ENCODE measurements at places on chromosomes 2 and 18.

- peak; percentile 13 for DNase-seq
Measured at GRCh38 chr2:186780701-186781316, 68.2 kb downstream of the ZSWIM2 start.

GRCh38 chr2:8324164-8324856 is 357.5 kb upstream of the ID2 start:
- DNase-seq, result no peak

- no peak for DNase-seq
Measured at GRCh38 chr18:76613053-76613754, 118.2 kb upstream of the ZNF516 start.

DNA sequence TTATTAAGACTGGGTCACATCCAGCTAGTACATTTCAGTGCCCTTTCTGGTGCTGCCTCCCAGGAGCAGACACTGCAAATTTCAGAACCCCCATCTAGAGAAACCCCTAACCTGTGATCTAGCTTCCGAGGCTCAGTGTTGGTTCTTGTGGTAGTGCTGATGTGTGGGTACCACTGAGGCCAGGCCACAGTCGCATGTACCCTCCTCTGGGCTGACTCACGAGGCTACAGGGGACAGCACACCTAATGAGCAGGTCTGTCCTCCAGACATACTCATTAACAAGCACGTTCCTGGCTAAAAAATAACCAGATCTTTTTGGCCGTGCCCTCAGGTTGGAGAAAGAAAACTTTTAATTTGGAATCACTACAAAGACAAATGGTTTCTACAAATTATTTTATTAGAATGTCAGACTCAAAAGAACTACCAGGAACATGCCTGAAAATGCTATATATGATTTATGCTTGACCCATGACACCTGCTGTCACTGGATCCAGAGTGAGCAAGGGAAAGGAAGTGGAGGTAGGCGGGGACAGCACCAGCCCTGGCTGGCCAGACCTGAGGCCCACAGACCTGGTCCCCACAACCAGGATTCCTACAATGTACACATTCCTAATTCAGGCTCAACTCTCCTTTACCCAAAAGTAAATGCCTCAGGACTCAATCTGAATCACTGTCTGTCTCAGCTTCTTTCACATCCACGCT is 8.5 kb downstream of the CIAO1 start:
- DNase-seq, result no peak

DNA sequence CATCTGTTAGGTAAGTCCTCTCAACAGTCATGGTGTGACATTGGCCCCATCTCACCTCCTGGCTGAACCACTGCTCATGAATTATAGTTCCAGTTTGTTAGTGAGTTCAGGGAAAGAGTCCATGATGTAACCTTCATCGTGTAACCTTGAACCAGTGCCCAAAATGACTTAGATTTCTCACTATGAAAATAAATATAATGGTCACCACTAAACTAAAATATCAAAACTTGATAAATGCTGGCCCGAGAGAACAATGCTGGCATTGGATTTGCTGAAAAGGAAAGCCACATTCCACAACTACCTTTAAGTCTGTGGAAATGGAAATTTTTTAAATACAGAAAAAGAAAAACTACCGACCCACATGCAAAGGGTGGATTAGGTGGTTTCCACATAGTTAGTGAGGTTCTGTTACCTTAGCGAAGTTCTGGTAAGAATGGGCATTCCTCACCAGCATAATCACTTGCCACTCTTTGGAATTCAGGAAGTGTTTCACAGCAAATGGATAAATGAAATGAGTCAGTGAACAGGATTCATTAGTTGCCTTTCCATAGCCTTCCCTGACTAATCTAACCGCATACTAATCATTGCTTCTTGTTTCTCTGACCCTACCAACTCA is 133.9 kb upstream of the CTAGE1 start:
- DNase-seq, result no peak

GRCh38 chr18:52435301-52435700 is 95.3 kb downstream of the DCC start:
- no peak for DNase-seq

DNA sequence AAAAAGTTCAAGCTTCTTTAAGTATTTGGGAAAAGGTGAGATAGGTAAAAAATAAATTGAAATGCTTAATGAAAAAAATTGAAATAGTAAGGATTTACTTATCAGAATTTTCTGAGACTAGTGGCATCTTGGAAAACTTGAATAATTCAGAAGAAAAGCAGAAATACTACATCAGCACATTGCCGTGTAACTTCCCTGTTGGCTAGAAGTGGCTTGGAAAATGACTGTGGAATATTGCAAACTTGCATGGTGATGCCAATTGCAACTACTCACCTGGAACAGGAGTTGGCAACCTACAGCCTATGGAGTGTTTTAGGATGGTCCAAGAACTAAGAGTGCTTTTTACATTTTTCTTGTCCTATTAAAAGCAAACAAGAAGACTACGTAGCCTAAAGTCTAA is 603.5 kb upstream of the VRK2 start:
- no peak for DNase-seq

- DNase-seq, result no peak
Measured at GRCh38 chr2:230299618-230300017, 27.4 kb upstream of the SP140L start.

GRCh38 chr2:44960871-44961270 is 19.4 kb downstream of the SIX3 start:
- DNase-seq, result no peak

DNA sequence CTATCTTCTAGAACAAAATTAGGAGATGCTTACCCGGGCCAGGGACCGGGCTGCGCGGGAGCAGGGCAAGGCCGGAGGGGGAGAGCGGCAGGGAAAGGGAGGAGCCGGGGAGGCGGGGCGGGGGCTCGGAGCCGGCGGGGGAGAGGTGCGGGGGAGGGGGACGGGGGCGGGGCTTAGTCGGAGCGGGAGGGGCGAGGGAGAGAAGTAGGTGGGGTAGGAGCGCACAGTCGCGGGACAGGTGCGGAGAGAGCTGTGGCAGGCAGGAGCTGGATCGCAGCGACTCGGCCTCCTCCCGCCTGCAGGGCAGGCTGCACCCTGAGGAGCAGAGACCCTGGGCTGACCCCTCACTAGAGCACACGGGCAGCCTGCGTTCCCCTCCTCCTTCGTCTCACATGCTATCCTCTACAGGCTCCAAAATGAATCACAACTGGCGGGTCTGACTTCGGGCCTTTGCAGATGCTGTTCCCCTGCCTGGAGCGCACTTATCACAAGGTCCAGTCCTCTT is 290.3 kb downstream of the CELF4 start:
- DNase-seq, result peak; percentile 95

DNA sequence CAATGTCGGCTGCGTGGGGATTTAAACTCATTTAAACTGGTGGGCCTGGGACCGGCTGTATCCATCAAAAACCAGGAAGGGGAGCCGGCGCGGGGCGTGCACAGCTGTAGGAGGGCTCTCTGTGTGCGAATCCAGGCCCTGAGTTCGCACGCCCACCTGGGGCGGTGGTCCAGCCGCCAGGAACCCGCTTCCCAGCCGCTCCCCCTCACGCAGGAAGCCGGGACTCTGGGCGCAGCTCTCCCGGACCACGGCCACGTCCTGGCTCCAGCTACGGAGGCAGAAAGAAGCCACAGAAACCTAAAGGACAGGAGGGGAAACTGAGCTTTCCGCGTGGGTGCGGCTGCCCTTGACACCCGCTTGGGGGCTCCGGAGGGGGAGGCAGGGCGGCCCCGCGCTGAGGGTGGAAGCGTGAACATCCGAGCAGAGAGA is 80.6 kb downstream of the GFPT1 start:
- DNase-seq, result peak; percentile 78

- no peak for DNase-seq
Measured at GRCh38 chr2:157107877-157108276, 149.6 kb upstream of the GALNT5 start.

DNA sequence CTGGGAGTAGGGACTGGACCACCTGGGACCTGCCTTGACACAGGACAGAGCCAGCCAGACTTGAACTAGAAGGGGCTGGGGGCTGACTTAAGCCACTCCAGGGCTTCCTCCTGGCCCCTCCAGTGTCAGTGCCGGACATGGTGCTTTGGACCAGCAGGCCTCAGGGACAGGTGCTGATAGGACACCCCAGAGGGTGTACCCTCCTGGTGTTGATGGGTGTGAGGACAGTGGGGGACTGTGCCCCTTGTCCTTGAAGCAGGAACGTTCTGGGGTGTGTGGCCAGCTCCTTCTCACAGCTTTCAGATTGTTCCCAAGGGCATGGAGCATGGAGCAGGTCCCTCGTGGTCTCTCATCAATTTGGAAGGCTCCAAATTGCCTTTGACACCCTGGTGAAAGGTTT is 6.8 kb downstream of the MAL start:
- DNase-seq, result no peak

GRCh38 chr2:134370655-134371445 is 117.0 kb downstream of the MGAT5 start:
- no peak for DNase-seq

Measured in H7 (cell line).